ENCODE measurements at places on chromosomes 2 and 18.

GRCh38 chr18:933082-933481 is 28.4 kb downstream of the ADCYAP1 start:
- no peak for DNase-seq

GRCh38 chr2:231709636-231709980 is 1.3 kb downstream of the PTMA start:
- DNase-seq: no peak

- no peak for DNase-seq
Measured at GRCh38 chr18:7877609-7878008, 310.5 kb downstream of the PTPRM start.

- DNase-seq: no peak
Measured at GRCh38 chr2:162058973-162059668, 14.9 kb downstream of the DPP4 start.

DNA sequence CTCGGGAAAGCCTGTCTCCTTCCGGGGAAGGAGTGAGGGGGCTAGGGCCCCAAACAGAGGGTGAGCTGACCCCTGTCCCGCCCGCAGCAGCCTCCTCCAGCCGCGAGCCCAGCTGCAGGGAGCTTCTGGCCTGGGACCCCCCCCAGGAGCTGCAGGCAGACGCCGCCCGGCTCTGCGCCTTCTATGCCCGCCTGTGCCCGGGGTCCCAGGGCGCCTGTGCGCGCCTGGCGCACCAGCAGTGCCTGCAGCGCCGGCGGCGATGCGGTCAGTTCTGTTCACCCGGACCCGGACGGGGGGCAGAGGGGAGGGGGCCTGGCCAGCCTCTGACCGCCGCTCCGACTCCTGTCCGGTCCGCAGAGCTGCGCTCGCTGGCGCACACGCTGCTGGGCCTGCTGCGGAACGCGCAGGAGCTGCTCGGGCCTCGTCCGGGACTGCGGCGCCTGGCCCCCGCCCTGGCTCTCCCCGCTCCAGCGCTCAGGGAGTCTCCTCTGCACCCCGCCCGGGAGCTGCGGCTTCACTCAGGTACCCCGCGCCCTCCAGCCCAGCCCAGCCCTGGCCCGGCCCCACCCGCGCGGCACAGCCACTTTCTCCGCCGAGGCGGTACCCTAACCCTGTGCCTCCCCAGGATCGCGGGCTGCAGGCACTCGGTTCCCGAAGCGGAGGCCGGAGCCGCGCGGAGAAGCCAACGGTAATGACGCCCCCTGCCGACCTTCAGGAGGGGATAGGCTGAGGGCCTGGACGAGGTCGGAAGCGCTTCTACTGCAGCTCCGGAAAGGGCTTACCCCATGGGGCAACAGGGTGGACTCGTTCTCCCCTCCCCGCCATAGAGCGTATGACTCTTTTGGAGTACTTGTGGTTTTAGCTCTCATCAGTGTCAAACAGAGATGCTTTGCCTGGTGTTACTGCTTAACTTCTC is 2.0 kb upstream of the CHRND start:
- no peak for DNase-seq

DNA sequence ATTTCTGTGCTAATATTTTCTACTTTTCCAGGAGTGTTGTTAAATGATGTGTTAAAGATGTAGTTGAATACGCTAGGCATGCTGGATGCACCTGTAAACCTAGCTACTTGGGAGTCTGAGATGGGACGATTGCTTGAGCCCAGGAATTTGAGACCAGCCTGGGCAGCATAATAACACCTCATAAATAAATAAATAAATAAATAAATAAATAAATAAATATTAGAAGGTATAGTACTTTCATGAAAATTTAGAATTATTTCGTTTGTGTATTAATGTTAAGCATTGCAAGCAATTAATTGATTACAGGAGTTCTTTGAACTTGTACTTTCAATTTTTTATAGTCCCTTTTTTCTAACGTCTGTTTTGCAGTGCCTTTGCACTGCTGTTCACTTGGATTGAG is 137.2 kb downstream of the ATP9B start:
- no peak for DNase-seq

GRCh38 chr18:30562231-30562630 is 480.3 kb downstream of the DSC3 start:
- no peak for DNase-seq

DNA sequence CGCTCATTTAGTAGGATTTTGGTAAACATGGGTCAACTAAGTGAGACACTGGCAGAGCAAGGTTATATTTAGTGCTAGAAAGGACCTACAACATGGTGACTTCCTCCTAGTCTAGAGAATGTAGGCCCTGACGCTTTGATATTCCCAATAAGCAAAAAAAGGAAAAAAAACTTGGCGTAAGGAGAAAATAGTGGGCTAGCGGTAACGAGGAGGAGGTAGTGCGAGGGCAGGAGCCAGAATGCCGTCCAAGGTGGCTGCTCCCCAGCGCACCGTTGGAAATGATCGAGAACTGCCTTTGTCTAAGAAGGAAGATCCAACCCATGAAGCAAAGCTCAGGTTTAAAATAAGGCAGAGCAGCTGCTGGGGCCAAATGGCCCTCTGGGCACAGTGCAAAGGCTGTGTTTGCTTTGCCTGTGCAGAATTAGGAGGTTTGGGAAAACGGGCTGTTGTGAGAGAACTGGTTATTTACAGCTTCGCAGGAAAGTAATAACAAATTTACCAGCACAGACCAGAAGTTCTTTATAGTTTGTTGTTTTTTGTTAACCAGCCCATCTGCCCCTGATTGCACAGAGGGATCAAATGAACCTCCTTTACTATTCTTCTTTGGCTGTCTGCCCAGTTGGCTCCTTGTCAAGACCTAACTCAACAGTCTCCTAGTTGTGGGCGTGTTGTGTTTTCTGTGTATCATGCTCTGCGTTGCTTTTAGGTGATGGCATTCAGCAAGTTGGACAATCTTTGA is 86.6 kb downstream of the ITGB1BP1 start:
- DNase-seq: peak; percentile 97

- no peak for DNase-seq
Measured at GRCh38 chr2:109238580-109238979, 109.6 kb downstream of the SH3RF3 start.

GRCh38 chr2:118443596-118443995 is 355.3 kb downstream of the INSIG2 start:
- peak; percentile 68 for DNase-seq

DNA sequence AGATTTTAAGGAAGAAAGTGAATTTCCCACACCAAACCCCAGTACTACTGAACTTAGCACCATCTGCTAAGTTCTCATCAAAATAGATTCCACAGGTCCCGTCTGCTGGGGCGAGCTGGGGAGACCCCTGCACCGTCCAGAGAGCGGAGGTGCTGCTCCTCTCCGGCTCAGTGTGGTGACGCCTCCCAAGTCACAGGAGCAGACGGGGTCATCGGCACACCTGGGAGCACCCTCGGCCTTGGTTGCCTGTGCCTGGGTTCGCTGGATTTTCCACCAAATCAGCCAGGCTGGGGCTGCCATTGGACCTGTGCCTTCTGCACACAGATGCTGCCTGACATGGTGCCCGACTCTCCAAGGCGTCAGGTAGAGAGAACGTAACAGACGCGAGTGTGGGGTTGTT is 141.3 kb downstream of the PXDN start:
- DNase-seq: no peak
